Activated CD4-positive, alpha-beta T cell treated with anti-CD3 and anti-CD28 coated beads for 4 hours (primary cell): ENCODE measurements at places on chromosomes 2 and 18.

DNA sequence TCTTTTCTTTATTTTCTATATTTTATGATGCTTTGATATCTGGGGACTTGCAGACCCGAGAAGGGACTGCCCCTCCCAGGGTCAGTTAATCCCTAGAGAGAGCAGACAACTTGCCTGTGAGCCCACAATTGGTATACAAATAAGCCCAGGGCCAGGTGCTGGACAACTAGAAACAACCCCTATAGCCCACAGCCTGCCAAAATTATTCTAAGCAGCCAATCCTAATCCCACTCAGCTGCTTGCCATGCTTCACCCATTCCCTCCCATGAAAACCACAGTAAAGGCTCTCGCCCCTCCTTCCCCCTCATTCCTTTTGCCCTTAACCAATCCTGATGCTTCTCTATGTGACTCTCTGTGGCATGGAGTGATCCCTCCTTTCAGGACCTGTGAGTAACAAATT lies 380.7 kb downstream of the RBM43 start:
- DNase-seq = no peak

- no peak for DNase-seq
Measured at GRCh38 chr2:43376523-43377198, 150.3 kb upstream of the ZFP36L2 start.

DNA sequence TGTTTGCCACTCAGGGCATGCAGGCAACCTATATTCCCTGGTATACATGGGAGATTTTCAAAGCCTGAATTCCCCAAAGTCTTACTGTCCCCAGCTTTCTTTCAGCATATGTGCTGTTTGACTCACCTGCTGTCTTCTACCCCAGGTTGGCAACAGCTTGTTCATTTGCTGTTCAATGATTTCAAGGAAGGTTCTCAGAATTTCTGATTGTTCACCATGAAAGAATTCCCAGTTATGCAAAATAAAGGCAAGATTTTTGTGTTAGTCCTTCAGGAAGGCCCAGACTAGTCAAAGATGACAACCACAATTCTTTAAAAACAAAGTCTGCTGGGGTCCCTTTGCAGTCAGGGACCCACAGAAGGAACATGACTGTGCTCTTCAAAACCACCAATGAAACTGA lies 1057.8 kb upstream of the CDH2 start:
- no peak for DNase-seq

DNA sequence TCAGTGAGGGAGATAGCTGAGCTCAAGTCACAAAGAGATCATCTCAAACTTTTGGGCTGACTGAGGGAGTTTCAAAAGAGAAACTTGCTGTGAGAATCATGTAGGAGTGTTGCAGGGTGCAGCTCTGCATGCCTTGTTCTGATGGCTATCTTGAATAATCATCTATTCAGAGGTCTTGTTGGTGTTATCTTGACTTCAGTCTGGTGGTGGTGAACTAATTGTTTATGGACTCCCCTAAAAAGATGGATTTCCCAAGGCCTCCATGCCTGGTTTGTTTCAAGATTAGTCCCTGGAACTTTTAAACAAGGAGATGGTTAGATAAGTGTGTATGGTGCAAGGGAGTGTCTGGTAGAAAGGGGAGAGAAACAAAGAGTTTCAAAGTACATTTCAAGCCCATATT lies 29.8 kb downstream of the SLC39A6 start:
- DNase-seq = no peak

GRCh38 chr18:69626171-69626570 lies 225.5 kb downstream of the DOK6 start:
- DNase-seq = no peak

- no peak for DNase-seq
Measured at GRCh38 chr2:231926761-231927565, 767 bp upstream of the NPPC start.
